ENCODE measurements at places on chromosomes 11 and 22.

DNA sequence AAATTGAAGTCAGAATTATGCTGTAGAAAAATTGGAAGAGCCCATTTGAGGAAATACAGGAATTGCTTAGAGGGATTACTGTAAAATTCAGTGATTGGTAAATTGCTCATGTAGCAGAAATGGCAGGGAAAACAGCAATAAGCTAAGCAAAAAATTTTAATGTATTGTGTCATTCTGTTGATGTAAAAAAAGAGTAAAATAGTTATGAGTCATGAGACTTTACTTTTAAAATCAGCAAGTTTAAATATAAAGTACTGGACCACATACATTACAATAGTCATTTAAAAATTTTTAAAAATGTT is 10.4 kb downstream of the PDHX start:
- no peak for DNase-seq

- peak; percentile 21 for DNase-seq
Observed at GRCh38 chr22:48940266-48941032, 887.2 kb downstream of the BRD1 start.

DNA sequence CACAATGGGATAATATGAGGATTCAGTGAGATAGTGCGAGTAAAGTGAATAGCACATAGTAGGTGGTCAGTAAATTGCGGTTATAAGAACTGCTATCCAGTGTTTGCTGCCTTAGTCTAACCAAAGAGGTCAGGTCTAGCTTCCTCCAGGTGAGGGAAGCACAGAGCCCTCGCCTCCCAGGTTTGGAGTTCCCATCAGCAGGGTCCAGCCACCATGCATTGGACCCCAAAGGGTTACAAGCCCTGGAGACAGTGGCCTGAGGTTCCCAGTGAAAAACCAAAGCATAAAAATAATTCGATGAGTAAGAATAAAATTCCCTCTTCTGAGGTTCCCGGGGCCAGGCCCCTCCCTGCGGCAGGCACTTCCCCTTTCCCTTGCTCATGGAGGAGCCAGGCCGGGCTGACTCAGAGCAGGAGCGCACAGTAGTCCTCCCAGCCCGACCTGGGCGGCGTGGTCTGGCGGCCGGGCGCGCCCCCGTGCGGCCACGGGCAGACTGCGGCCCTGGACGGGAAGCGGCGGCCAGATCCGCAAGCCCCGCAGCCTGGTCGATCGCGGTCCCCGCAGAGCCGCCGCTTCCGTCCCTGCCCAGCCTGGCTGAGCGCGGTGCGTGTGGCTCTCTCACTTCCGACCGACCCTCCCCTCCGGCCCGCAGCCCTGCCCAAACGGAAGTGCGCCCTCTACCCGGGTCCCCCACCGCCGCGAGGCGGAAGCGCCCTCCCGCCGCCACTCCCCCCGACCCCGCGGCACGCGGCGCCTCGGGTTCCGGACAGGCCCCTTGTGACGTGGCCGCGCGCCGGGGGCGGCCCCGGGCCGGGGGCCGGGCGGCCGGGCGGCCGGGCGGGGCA is at the start of gene SLC39A13:
TSS of gene SLC39A13 (plus strand) at position 845 of the 845 bp plus-strand sequence. CDS start 1,505 bp downstream, outside the sequence.
- DNase-seq = peak; percentile 95

DNA sequence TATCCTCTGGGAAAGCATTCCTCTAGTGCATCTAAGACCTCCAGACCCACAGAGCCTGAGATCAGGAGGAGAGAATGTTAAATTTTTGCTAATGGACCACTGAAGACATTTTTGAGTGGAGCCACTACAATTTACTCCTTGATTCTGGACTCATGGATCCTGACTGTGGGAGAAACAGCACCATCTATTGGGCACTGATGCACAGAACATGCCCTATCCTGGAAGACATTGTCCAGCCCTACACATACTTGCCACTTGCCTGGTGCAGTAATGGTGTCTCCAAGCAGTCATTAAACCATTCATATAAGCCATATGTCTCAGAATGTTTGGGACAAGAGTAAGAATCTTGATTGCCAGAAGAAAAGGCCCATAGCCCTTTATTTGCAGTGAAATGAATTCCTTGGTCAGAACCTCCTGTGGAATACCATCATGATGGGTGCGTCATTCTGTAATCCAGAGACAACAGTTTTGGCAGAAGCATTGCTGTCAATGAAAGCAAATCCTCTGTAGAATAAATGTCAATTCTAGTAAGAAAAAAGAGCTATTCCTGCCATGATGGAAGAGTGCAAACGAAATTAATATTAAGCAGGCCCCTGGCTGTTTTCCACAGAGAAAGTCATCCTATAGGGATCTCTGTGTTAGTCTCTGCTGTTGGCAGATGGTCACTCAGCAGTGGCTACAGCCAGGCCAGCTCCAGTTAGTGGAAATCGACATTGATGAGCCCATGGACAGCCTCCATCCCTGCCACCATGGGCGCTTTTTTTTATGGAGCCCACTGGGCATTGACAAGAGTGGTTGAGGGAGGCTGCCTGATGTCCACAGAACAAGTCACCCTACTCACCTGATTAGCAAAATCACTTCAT is 43.5 kb downstream of the GGTLC2 start:
- peak; percentile 34 for DNase-seq

GRCh38 chr22:36343720-36344105 is 44.1 kb downstream of the MYH9 start:
- DNase-seq = peak; percentile 71

DNA sequence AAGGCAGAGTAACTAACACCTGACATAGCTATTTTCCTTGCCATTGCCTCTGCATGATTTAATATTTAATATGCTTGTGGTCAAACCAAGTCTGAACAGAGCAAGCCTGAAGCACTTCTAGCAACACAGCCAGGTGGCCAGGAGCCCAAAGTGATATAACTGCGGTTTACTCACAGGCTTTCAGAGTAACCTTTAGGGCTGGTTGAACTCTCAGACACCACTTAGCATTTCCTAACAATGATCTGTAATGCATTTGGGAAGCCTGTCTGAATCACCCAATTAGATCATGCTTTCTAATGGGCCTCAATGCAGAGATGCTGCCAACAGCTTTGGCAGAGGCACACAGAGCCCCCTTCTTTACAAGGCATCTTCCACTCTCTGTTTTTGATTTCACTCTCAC is 96.1 kb downstream of the FDX1 start:
- no peak for DNase-seq

DNA sequence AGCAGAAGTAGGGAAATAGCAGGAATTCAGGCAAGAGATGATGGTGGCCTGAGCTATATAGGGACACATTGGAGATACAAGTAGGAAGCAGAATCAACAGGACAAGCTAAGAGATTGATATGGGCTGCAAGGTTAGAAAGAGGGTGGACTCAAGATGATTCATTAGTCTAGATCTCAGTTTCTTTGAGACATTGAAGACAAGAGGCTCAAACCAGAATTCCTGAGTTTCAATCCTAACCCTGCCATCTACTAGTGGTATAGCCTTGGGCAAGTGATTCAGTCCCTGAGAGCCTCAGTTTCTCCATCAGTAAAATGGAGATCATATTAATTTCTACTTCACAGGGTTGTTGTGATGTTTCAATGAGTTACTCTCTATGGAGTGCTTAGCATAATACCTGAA is 53.1 kb upstream of the NAV2 start:
- no peak for DNase-seq

DNA sequence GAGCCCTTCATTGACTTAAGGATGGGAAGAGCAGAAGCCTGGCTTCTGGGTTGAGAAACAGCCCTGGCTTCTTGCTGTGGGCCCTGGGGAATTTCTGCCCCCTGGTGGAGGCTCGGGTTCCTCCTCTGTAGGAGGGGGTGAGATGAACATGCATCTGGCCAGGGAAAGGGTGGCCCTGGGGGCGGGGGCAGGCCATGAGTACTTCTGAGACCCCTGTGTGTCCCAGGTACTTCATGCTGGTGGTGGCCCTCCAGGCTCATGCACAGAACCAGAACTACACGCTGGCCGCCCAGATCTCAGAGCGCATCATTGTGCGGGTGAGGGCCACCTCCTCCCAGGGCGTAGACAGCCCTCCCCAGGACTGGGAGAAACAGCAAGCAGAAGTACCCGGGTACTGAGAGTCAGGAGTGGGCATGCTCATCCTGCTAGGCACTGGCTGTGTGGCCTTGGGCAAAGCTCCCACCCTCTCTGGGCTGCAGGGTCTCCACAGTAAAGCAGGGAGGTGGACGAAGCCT is 15.8 kb downstream of the TMEM258 start:
- DNase-seq = peak; percentile 83

GRCh38 chr11:120964857-120965256 is 59.0 kb upstream of the TBCEL start:
- no peak for DNase-seq

DNA sequence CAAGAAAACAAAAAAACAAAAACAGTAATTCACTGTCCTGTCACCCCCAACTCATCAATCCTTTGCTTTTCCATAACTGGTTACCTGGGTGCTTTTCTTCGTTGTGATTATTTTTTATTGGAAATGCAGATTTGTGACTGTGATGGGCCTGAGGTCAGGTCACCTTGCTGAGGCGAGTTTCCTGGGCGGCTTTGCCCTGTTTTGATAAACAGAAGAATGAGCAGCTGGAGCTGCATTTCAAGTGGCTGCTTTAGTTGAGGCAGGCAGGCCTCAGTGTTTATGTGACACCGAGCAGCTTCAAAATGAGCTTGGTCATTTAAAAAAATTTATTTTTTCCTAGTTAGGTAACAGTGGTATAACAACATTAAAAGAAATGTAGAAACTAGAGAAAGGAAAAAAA is 22.2 kb downstream of the PTPRJ start:
- DNase-seq = no peak

DNA sequence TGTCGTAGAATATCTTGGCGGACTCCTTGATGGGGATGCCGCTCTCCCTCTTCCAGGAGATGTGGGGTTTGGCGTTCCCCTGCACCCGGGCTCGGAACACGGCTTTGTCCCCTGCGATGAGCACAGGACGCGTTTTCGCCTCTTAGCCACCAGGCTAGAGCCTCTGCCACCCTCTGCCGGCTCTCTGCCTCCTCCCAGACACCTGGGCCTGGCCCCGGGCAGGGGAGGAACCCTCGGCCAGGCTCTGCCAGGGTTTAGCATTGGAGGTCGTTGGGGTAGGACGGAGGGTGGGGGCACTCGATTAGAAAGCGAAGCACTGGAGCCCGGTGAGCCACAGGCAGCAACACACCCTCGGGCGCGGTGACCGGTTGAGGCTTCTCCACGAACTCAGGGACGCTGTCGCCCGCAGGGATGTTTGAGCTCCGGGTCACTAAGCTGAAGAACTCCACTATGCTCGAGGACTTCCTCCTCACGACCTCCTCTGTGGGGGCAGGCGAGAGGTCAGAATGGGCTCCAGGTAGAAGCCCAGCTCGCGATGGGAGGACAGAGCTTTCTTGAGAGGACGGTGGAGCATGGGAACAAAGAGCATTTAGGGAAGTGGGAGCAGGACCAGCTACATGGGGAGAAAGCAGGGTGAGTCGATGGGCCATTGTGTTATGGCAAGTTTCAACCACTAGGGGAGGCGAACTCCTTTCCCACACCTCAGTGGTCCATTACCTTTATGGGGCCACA is 4.3 kb downstream of the IGSF22 start:
- DNase-seq = peak; percentile 40

- DNase-seq = no peak
Observed at GRCh38 chr11:85685125-85685819, 723 bp downstream of the CCDC89 start.

DNA sequence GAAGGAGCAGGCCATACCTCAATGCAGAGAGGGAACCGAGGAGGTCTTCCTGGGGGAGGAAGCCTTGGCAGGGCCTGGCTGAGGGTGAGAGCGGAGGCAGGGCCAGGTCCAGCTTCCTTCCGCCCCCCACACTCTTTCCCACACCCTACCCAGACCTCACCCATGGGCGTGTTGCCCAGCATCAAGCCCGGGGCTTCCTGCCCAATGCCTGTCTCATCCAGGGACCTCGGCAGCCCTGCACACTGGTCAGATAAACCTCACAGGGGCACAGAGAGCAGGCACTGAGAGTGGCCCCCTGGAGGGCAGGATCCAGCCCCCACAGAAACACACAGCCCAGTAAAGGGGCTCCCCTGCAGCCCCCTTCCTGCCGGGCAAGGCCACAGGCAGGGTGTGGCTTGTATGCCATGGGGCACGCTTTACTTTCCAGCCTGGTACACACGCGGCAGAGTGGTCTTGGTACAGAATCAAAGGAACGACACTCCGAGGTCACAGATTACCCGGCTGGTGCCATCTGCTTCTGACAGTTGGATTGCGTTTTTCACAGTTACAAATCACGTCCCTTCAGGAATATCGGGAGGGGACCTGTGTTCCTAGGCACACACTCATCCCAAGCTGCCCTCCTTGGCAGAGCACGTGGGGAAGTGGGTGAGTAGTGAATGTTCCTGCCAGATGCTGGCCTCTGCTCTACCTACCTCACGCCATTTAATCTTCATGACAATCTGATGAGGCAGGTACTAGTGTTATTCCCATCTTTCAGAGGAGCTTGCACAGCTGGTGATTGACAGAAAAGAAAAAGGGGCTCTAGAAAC is 20.0 kb upstream of the CD5 start:
- no peak for DNase-seq

DNA sequence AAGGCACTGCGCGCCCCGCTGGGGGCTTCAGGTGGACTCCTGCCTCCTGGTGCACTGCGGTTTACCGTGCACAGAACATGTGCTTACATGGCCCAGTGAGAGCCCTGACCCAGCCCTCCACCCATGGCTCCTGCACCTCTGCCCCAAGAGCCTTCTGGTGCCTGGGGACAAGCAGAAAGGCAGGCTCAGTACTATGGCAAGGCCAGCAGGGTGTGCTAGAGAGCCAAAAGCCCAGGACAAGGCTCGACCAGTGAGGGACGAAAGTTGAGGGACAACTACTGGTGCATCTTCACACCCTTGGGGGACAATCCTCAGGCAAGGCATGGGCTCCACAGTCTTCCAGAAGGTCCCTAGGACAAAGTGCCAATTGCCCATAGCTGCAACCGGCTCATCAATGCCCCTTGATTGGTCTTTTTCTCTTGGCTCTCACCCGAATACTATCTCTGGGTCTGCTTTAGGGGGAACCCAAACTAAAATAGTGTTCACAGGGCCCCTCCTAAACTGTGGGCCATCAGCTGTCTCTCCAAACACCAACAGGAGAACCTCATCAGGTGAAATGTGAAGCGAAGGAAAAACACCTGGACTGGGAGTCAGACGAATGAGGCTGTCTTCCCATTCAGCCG is 13.5 kb downstream of the PGA5 start:
- DNase-seq = peak; percentile 68

DNA sequence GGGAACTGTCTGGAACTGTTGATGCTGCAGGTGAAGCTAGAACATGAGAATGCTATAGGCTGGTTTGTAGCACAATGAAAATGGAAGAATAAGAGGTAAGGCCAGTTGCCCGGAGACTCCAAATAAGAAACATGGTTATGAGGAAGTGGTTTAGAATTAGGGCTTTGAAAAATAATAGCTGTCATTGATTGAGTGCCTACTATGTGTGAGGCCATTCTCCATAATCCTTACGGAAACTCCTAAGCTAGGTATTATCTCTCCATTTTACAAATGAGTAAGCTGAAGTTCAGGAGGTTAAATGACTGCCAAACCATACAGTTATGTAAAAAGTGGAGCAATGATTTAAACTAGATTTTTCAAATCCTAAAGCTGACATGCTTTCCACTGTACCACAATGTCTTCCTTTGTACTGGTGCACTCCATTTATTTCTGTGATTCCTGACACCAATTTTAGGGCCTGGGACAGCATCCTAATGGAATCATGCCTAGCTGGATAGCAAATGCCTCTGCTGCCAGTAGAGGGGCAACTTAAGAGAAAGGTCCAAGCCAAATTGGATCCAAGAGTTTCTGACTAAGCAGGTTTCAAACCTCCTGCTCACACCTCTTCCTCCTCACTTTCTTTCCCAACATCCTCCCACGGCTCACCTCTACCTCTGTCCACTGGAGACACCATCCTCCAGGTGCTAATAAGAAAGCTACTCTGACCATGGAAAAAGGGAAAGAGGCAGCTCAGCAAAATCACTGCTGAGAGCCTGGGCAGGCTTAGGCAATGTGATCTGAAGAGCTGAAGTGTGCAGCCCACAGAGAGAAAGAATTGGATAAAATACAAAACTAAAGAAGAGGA is 46.9 kb upstream of the PICALM start:
- DNase-seq = no peak

GRCh38 chr22:43167001-43167589 is 15.7 kb downstream of the TSPO start:
- peak; percentile 47 for DNase-seq

Measured in stomach (tissue), 19 donors.